ENCODE measurements at places on chromosomes 5 and 9.

DNA sequence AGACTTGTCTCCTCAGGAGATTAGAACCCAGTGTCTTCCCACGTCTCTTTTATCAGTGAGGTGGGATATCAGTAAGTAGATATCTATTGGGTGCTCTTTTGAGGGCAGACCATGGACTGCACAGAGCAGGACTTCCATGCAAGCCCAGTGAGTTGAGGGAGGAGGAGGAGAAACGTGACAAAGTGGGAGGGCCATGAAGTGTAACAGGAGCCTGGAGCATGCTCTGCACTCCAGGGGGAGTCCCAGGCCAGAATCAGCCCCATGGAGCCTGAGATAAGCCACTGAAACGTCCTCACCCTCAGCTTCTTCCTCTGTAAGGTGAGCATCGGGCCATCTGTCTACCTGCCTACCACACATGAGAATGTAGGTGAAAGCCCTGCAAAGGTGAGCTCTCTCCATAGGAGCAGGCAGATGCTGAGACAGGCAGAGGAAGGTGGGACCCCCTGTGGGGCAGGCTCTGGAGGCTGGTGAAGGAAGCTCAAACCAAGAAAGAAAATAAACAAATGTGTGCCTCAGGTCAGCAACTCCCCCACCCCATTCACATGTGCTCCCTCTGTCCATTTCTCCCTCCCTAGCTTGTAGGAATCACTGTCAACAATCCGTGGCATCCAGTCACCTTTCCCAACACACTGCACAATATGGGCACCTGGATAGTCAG, 87.4 kb downstream of the NRG2 start:
- DNase-seq = peak; percentile 69

- DNase-seq = no peak
Observed at GRCh38 chr5:153969563-153969895, 69.2 kb downstream of the FAM114A2 start.

GRCh38 chr5:146647656-146648199, 131.7 kb upstream of the GPR151 start:
- DNase-seq = no peak

DNA sequence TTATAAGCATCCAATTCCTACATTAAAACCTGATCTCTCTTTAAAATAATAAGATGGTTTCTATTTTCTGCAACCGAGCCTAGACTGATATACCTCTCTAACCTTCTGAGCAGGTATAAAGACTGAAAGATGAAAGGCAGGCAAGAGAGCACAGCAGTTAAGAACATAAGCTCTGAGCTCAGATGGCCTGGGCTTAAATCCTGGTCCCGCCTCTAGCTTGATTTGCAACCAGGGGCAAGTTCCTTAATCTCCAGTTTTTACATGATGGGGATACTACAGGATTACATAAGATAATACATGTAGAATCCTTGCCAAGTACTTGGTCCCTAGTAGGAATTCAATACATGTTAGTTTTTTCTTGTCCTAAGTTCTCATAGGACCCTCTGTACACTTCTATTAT, 33.9 kb downstream of the SLC24A2 start:
- no peak for DNase-seq

- peak; percentile 91 for DNase-seq
Observed at GRCh38 chr9:136728080-136728547, 14.6 kb downstream of the LCN10 start.

- peak; percentile 43 for DNase-seq
Observed at GRCh38 chr5:23332650-23333251, 174.7 kb upstream of the PRDM9 start.

DNA sequence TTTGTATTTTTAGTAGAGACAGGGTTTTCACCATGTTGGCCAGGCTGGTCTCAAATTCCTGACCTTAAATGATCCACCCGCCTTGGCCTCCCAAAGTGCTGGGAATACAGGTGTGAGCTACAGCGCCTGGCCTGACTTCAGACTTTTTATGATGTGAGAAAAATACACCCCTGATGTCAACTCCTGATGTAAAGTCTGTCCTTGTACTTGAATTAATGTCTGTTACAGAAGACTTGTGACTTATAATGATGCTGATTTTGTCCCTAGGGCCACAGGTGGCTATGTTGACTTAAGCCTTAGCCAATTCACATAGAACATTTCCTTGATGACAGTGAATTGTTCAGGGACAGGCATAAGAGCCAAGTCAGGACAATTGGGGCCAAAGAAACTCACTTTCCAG, 42.5 kb upstream of the MELK start:
- no peak for DNase-seq

GRCh38 chr9:127786773-127787104, 905 bp downstream of the CDK9 start:
- DNase-seq = no peak

DNA sequence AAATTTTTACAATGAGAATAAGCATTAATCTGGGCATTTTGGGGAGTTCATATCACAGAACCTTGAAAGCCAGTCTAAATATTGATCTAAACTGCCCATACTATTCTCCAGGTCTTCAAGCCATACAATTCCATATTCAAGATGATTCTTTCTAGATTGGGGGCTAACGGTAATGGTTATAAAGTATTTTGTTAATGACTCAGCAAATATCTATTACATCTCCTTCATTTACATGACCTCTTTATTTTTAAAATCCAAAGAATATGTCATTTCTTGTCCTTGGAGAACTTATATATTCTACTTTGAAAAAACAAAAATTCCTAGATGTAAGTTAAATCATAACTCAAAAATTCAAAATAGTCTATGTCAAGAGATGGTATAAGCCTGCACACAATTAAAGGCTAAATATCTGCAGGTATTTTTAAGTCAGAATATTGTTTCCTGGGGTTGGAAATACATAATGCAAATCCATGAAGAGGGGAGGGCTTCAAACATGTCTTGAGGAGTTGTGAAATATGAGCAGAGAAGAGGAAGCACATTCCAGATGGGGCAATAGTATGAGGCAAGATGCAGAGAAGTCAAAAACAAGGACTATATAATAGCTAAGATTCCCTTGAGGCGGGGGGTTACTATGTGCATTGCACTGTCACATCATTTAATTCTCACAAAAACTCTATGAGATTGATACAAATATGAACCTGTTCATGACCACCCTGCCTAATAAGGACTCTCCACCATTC, 526.4 kb downstream of the NR2F1-AS1 start:
- DNase-seq = no peak

DNA sequence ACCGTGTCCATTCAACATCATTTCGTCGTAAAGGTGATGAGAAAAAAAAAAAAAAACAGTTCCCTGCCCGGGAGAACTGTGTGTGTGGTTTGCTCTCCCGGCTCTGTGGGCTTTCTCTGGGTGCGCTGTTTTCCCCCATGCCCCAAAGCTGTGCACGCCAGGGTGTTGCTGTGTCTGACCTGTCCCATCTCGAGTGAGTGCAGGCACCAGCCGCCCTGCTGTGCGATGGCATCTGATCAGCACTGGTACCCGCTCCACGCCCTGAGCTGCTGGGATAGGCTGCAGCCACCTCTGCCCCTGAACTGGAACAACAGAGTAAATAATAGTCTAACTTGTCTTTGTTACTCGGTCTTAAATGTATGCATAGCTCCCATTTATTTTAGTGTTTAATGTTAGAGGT, 33.3 kb downstream of the CEP72 start:
- DNase-seq = no peak

DNA sequence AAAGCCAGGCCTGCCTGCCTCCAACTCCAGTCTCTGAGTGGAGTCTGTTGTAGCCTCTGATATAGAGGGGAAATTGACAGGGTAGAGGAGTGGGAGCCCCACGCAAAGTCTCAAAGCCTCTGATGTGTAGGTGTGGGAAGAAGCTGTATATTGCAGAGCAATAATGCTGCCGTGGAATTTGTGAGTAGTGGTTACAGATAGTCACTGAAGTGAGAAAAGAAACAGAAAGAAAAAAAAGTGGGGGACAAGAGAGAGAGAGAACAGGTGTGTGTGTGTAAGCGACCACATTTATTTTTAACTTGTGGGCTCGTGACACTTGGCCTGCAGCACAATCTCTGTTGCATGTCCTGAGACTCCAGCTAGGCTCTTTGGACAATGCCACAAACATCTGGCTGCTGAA, 227.8 kb downstream of the NSG2 start:
- DNase-seq = no peak

- DNase-seq = no peak
Observed at GRCh38 chr9:107504585-107505455, 15.3 kb upstream of the KLF4 start.

GRCh38 chr5:68378204-68378820, 162.8 kb downstream of the PIK3R1 start:
- no peak for DNase-seq

DNA sequence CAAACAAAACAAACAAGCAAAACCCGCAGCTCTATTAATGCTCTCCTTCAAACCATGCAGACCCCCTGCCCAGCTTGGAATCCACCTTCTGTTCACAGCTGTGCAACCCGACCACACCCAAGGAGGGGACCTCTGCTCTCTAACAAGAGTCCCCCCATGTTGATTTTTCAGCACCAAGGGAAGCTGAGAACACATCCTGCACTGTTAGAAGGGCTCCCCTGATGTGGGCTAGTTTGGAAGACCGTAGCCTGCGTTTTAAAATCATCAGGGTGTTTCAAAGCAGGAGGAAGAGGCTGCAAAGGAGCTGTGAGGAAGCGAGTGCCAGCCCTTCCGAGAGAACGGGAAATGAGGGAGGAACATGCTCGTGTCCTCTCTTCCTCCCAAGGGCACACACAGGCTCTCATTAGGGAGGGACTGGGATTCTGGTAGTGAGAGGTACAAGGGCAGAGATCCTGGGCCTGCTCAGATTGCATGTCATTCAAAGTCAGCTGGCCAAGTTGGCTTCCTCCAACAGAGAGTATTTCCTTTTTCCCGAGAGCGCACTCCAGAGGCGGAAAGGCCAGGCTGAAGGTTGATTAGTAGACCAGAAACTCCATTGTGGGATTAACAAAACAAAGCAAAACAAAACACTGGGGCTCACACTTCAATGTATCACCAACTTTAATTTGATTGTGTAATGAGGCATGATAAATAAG, 185.9 kb downstream of the SEMA6A start:
- DNase-seq = no peak

GRCh38 chr9:130107234-130107861, 53.6 kb downstream of the GPR107 start:
- peak; percentile 76 for DNase-seq

DNA sequence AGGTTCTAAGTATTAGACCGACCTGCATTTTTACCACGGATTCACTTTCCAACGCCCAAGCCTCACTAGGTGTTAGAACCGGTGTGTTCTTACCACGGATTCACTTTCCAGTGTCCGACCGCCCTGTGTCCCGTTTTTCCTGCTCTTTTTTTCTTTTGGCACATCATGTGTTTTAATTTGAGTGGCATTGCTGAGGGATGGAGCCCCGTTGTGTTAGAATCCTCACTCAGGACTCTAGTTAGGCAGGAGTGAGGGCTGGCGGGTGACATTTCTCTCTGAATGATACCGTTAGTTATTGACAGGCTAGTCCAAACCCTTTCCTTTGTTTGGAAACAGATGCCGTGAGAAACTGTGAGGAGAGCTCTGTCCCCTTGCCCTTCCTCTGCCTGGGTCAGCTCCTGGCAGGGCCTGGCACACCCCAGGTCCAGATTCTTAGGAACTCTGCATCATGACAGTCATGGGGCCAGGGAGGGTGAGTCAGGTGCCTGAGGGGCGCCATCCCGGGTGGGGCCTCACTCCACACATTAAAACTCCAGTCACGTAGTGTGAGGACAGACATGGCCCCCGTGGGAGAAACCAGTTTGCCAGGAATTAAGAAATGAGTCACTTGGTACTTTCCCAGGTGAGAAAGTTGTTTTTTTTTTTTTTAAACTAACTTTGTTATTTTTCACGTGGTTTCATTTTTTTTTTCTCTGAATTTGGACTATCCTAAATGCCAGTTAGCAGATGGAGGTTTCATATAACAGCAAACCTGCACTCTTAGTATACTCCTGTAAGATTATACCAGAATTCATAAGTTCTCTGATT, 15.8 kb downstream of the EXOC3 start:
- DNase-seq = no peak

GRCh38 chr5:41754857-41755256, 115.4 kb downstream of the OXCT1 start:
- no peak for DNase-seq

- no peak for DNase-seq
Observed at GRCh38 chr5:77280036-77280435, 69.6 kb downstream of the PDE8B start.

- no peak for DNase-seq
Observed at GRCh38 chr9:116855881-116856662, 169.0 kb downstream of the TRIM32 start.

- no peak for DNase-seq
Observed at GRCh38 chr9:83287021-83287420, 224.1 kb upstream of the RASEF start.
